Right hindlimb (tissue), 1 donor: ENCODE measurements at places on chromosomes 1 and 21.
A peak's percentile ranks its signal among the peaks of the same experiment; 100 is the strongest.

DNA sequence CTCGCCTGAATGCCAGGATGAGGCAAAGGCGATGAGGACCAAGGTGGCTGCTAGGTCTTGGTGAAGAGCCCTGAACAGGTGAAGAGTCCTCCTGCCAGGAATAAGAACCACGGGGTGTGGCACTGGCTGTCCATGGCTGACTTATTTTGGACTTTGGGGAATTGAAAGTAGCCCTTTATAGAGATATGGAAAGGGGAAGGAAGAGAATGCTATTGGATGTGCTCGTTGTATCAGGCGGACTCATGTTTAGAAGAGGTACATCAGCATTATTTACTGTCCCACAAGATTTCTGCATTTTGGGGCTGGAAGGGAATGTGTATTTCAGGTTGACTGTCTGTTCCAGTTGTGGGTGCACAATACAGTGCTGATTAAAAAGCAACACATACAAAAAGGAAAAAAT lies 465.8 kb downstream of the DSCAM start:
- no peak for DNase-seq

GRCh38 chr1:247146671-247147070 lies 25.1 kb downstream of the ZNF124 start:
- DNase-seq: no peak

GRCh38 chr1:42680055-42680454 lies 2.2 kb upstream of the YBX1 start:
- no peak for DNase-seq

GRCh38 chr1:235441159-235441685 lies 63.0 kb downstream of the B3GALNT2 start:
- no peak for DNase-seq

GRCh38 chr1:85465099-85465785 lies at the start of gene DDAH1:
Gene DDAH1 (minus strand): TSS chr1:85465159. CDS start chr1:85465045, 114 bp downstream.
- DNase-seq: peak; percentile 76

DNA sequence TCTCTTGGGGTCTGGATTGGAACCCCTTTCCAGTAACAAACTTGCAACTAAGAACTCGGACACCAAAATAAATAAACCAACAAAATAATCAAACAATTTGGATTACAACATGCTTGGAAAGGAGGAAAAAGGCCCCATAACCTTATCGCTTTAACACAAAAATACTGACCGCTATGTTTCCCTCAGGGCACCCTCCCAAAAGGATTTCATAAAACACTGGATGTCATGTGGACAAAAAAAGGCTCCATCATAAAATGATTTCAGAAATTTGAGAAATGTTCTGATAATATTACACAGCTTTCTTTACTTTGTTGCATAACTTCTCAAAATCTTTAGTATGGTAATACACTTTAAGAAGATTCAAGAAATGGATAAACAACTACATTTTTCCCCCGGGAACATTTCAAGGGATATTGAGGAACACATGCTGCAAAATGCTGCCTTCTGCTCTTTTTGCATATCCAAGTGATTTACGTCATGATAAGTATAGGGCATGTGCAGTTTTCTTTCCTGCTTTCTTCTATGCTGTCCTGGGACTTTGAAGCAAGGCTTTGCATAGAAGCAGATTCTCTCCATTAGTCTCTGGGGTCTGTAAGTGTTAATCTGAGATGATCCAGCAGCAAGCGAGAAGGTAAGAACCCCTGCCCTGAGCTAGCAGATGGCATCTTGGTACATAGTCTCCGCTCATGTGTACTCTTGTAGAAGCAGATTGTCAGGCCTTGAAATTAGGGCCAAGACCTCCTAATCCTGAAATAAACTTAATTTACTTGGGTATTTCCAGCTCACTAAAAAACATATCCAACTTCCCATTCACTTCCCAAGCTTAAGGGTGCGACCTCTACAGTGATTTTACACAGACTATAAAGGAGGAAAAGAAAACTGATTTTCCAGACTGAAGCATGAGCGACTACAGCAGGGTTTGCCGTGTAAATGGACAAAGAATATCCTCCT lies 85.5 kb upstream of the KIAA0040 start:
- no peak for DNase-seq

DNA sequence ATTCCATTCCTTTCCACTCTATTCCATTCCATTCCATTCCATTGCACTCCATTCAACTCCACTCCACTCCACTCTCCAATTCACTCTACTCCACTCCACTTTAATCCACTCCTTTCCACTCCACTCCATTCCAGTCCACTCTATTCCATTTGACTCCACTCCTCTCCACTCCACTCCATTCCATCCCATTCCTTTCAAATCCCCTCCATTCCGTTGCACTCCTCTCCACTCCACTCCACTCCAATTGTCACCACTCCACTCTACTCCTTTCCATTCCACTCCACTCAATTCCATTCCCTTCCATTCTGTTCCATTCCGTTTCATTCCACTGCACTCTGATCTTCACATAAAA lies 2563.7 kb upstream of the TPTE start:
- DNase-seq: no peak

DNA sequence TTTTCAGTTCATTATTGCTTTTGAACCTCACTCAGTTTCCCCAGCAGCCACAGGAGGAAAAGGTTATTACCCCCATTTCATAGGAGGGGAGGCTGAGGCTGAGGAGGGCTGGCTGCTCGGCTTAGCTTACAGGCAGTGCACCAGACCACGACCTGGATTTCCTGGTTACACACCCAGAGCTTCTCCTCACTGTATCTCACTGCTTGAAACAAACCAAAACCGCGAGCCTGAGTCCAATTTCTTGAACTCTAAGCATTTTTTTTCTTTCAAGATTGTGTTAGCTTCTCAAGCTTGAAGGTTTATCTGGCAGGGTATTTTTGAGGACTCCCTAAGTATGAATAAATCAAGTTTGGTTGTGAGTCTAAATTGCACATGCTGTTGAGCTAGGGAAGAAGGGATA lies 188.9 kb upstream of the EDN2 start:
- peak; percentile 54 for DNase-seq

DNA sequence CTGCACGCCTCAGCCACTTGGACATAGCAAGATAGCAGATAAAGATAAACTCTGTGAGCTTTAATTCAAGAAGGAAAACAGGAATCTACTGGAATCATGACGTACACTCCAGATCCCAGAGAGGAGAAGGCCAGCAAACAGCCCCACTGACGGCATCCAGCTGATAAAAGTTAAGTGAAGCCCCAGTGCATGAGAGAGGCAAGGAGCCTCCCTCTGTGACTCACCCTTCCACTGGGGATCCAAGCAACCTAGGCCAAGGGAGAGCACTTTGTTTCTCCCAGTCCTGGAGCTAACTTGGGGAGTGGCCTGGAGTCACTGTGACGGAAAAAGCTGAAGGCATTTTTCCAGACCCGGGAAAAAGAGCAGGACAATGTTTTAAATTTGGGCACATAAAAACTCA lies 270.0 kb downstream of the AKT3 start:
- no peak for DNase-seq

GRCh38 chr1:18256282-18257235 lies 149.0 kb downstream of the IGSF21 start:
- DNase-seq: peak; percentile 71

GRCh38 chr1:227280836-227281235 lies 37.5 kb downstream of the CDC42BPA start:
- no peak for DNase-seq

GRCh38 chr1:57848406-57848805 lies 424.5 kb upstream of the DAB1 start:
- DNase-seq: no peak

DNA sequence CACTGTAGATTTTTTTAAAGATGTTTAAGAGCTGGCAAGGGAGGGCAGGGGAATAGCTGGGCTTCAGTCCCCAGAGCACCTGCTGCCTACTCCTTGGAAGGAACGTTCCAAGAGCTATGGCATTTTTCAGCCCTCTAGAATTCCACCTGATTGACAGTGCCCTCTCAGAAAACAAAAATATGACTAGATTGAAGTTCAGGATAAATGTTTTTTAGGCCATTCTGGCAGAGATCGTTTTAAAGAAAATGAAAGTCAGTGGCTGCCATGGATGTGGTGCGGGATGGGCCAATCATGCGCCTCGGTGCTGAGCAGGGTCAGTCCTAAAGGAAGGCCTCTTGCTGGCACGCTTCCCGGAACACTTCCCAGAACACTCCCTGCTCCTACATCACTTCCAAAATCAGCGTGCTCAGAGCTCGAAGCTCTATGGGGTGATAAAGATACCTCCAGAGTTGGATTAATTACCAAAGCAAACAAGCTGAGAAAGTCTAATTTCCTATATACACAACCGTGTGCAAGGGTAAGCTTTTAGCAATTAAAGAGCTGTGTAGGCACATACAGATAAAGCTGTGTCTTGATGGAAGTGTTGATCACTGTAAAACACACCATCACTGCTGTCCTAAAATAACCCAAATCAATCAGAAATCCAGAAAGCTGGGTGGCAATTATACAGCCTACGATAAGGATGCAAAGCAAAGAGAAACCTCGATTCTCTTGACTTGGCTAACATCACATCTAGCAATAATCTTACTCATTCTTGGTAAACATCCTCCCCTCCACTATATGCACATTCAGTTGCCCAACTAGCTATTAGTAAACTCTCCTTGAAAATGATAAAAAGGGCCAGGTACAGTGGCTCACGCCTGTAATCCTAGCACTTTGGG lies 34.6 kb downstream of the TGFBR3 start:
- peak; percentile 94 for DNase-seq

DNA sequence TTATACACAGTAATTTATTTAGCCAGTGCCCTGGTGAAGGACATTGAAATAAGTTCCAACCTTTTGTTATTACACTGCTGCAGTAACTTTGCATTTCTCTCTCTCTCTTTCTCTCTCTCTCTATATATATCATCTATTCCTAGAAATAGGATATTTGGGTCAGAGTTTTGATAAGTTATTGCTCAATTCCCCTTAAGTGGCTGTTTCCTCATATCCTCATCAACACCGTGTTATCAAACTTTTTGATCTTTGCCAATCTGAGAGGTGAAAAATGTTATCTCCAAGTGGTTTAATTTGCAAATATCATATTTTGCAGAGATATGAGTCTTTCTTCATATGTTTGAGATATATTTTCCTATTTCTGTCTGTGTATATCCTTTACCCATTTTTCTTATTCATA lies 1.6 kb upstream of the SRSF4 start:
- DNase-seq: no peak

DNA sequence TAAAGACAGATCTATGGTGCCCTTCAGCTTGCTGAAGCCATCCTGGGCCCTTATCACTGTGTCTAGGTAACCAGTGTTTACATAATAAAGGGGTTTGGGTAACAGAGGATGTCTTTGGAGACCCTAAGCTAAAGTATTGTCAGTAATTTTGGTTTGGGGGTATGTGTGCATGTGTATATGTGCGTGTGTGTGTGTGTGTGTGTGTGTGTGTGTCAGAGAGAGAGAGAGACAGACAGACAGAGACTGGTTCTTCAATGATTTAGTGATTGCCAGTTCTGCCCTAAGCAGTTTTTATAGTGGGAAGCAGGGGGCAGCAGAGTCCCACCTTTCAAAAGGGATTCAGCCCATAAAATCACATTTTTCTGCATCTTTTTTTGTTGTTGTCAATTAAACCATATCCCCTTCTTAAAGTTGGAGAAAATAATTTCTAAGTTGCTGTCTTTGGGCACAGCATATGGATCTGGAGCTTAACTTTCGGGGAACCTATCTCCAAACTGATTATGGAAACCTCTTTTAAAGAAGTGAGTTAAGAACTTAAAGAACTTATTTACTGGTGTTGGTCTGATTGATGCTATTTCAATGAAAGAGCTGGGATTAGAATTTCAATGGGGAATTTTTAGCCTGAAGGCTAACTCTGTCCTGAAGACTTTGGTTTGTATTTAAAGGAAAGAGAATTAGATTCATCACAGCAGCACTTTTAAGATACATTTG lies 51.1 kb downstream of the ZNF326 start:
- DNase-seq: peak; percentile 29

- DNase-seq: no peak
Observed at GRCh38 chr1:7103361-7103782, 318.1 kb downstream of the CAMTA1 start.

DNA sequence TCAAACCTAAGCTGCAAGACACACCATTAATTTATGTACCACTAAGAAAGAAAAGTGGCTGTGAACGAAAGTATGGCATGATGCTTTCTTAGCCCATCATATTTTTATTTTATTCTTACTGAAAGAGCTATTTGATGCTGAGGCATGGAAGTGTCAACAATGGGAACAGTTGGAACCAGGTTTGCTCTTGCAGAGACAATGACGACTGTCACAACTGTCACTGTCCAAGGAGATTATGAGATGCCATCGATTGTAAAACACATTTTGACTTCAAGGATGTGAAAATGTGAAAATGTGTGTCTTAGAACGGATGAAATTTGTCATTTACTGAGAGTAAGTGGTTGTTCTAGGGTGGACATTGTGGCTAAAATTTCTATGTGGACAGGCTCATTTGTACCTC lies 2.8 kb upstream of the ACTL8 start:
- DNase-seq: no peak

- DNase-seq: no peak
Observed at GRCh38 chr1:25392841-25393240, 27.8 kb downstream of the RHCE start.

DNA sequence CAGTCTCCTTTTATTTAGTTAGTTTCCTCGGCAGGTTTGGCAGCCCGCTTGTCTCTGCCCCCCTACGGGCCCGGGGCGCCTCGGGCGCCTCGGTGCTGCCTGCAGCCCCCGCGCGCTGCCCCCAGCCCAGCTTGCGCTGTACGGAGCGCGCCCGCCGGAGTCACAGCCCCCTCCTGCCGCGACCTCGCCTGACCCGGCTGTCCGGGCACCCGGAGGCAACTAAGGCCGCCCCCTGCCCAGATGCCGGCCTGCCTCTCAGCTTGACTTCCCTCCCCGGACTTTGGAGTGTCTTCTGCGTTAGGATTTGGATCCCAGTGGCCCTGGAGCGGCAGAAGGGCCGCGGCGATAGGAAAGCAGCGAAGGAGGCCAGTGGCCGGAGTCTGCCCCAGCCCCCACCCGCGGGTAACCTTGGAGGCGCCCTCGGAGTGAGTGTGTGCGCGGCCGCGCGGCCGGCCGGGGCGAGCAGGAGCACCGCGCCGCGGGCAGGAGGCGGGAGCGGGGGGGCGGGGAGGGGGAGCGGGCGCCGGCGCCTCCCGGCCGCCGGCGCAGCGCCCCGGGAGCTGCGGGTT lies 7.6 kb downstream of the CDKN2C start:
- DNase-seq: peak; percentile 55

DNA sequence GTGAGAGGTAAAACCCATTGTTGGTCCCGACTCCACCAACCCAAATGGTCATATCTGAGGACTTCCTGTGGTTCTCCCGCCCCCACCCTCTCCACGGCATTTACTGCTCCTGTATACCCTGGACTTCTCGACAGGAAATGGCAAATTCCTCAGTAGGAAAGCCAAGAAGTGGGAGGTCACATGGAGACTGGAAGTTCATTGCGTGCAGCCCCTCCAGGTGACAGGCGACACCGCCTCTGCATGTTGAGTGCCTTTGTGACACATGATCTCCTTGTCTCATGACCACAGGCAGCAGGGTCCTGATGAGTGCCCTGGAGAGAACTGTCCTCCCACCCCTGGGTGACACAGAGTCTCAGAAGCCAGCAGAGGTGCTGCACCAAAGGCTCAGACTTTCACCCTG lies 24.2 kb downstream of the ERG start:
- DNase-seq: no peak

GRCh38 chr1:101043776-101044175 lies 18.2 kb upstream of the DPH5 start:
- no peak for DNase-seq
